ENCODE measurements at places on chromosomes 13 and 19. TPM values are rescaled to one million over a fixed set of nuclear protein-coding genes. Genes with fewer than 3 reads are reported as not detected.

The DCLK1 gene
- total RNA-seq, result not detected

The GRIN3B gene
- total RNA-seq, result not detected

The MIR17HG gene
- total RNA-seq, result 12.9 TPM

The WASF3 gene
- not detected for total RNA-seq

The RNF225 gene
- 0.32 TPM for total RNA-seq

The SPRYD7 gene
- total RNA-seq, result 2.5 TPM

The POLR2I gene
- 86.8 TPM for total RNA-seq

The HCN2 gene
- total RNA-seq, result 0.49 TPM

The RXFP2 gene
- not detected for total RNA-seq

The SYNE4 gene
- 2.1 TPM for total RNA-seq

The KLK7 gene
- total RNA-seq, result not detected

The PEAK3 gene
- not detected for total RNA-seq

The EDDM13 gene
- 1.1 TPM for total RNA-seq

The FSD1 gene
- 17.5 TPM for total RNA-seq

The KIR3DL1 gene
- not detected for total RNA-seq

The INSL3 gene
- 5.9 TPM for total RNA-seq

The NLRP5 gene
- not detected for total RNA-seq

The KISS1R gene
- 5.3 TPM for total RNA-seq

The DZIP1 gene
- total RNA-seq, result 0.41 TPM

The WDR87 gene
- not detected for total RNA-seq

The ELSPBP1 gene
- total RNA-seq, result not detected

The ZIC2 gene
- total RNA-seq, result not detected

The ZNF541 gene
- 0.44 TPM for total RNA-seq

The SCEL gene
- total RNA-seq, result not detected

The CEP89 gene
- 14.6 TPM for total RNA-seq

The ZNF285 gene
- total RNA-seq, result 0.67 TPM

The EBI3 gene
- total RNA-seq, result 11.8 TPM

The C5AR2 gene
- not detected for total RNA-seq

The GNA15 gene
- 28.4 TPM for total RNA-seq

The GFY gene
- total RNA-seq, result not detected

The SBK2 gene
- not detected for total RNA-seq

All from activated naive CD4-positive, alpha-beta T cell treated with anti-CD3 and anti-CD28 coated beads for 36 hours (primary cell).